ENCODE measurements at places on chromosomes 6 and 20. TPM values are rescaled to one million over a fixed set of nuclear protein-coding genes. Genes with fewer than 3 reads are reported as not detected.

Gene RIPPLY2
- total RNA-seq, result 0.22 TPM

DNA sequence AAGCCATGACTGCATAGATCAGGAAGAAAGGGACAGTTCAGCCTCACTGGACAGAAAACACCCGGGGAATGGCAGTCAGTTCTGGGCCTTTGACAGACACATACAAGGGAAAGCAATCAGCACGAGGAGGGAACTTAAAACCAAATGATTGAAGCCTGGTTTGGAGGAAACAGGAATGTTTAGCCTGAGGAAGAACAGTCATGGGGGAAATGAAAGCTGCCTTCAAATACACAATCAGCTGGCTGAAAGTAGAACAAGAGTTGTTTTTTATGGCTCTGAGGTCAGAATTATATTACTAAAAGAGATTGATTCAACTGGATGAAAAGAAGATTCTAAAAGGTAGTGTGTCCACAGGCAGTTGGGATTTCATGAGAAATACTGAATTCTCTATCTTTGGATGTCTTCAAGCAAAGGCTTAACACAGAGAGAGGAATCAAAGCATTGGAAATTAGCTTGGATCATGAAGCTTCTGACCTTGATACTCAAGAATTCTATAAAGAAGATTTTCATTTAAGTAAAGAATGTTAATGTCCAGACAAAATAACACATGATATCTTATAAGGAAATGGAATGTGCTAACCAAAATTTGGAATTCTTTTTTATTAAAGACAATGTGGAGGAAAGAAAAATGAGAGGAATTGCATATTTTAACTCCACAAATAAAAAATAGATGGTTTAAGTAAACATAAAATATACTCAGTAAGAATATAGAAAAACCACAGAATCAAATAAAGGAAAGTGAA is 216.6 kb downstream of the IBTK start:
- no peak for DNase-seq

DNA sequence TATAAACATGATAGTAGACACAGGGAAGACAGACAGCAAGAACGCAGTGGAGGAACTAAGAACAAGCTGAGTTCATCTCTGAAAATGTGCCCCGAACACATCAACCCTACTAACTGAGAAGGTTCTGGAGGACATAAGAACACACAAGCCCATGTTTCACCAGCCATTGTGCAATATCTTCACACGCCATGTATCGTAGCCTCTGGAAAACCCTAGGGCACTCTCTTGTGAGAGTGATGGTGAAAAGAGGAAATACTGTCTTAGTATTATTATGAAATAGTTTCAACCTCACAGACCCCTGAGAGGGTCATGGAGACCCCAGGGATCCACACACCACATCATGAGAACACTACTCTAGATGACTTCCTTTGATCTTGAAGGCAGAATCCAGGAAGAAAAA is 26.1 kb upstream of the FOXF2 start:
- DNase-seq, result no peak

DNA sequence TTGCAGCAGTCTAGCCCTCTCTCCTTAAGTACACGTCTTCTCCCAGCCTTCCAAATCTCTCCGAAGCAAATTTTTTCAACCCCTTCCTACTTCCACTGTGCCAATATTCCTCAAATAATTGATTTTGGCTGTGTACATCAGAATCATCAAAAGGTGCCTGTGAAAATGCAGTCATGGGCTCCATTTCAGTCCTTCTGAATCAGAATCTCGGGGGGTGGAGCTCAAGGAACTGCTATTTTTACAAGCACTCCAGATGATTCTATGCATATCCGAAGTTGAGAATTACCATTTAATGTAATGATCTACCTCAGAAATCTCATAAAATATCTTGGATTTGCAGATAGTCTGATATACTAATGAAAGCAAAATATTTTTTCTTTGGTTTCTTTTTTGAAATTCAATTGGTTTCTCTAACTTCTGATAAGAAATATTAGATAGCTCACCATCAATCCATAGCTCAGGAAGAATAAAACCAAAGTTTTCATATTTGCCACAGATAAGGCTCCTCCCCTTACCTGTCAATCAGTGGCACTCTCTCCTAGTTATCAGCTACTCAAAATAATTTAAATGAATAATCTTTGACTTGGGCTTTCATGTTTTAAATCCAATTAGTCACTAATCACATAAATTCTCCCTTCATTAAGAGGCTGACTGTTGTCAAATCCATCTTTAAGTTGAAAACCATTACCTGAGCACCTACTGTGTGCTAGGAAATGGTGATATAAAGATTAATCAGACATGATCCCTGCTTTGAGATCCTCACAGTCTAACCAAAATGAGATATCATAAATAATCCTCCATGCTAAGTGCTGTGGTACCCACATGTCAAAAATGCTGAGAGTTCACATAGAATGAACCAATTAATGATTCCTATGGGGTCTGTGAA is 36.4 kb upstream of the STXBP5 start:
- DNase-seq, result no peak

- no peak for DNase-seq
Measured at GRCh38 chr6:97666889-97667288, 383.9 kb upstream of the MMS22L start.

- DNase-seq, result no peak
Measured at GRCh38 chr20:16926626-16927430, 178.7 kb downstream of the OTOR start.

DNA sequence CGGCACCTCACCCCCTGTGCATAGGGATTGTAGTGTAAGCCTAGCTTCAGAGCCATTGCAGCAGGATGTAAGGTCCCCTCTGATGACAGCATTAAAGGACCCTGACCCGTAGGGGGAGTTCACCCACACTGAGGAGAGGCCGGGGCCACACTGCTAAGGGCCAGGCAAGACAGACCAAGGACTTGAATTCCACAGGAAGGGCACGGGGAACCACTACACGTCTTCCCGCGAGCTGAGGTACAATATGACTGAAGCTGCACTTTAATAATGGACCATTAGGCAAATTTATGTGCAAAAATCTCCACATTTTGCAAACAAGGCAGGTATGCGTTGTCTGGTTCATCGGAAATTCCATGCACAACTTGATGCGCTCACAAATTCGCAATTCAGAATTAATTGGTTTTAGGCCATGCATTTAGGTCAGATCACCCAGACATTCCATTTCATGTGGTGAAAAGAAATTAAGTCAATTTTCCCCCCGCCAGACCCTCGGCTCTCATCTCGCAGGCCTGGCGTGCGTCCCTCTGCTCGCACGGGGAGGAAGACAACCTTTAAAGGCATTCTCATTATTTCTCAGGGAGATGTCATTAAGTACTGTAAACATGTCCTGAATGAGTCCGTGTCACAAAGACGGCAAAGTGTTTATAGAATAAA is 111.8 kb downstream of the FOXA2 start:
- no peak for DNase-seq
